ENCODE measurements at places on chromosomes 16 and 17.

GRCh38 chr16:21277927-21278706 is at the start of gene CRYM:
CRYM (minus strand) TSS chr16:21278290; CDS start chr16:21278251, 39 bp downstream.
- peak; percentile 56 for DNase-seq

DNA sequence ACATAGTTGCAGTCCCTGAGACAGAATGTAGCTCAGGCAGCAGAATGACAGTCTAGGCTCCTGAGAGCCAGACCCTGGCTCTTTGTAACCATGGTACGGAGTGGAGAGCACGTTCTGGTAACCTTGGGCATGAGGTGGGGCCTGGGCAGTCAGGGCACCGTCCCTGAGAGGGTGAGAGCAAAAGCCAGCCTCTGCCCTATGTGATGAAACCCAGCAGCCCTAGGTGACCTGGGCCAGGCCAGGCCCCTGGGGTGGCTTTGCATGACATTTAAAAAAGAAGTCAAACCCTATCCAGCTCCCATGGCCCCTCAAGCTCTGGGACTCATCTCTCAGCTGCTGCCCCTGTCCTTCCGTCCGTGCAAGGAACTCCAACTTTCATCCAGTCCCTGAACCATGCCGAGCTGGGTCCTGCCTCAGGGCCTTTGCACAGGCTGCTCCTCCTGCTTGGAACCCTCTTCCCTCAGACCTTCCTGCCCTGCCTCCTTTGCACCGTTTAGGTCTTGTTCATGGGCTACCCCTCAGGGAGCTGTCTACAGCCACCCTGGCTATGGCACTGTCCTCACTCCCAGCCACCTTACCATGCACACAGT is 188.6 kb downstream of the NTN1 start:
- no peak for DNase-seq

DNA sequence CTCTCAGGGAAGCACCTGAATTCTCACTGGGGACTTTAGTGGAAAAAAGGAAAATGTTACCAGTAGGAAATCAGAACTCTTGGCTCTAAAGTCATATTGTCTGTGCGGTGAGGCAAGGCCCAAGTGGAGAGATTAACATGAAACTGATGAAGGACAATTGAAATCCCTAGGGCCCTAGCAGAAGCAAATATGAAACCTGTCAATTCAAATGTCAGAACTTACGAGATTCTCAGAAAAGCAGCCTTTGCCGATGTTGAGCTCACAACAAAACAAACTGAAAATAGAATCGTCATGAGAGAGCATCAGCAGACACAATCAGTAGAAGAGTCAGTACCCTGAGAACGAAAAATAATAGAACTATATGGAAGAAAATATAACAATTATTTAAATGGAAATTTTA is 108.8 kb downstream of the ELAC2 start:
- DNase-seq, result no peak

- DNase-seq, result no peak
Observed at GRCh38 chr17:75751676-75752404, 13.2 kb downstream of the GALK1 start.

GRCh38 chr16:11639925-11640899 is 28.0 kb upstream of the SNN start:
- peak; percentile 8 for DNase-seq

- no peak for DNase-seq
Observed at GRCh38 chr16:79528338-79528737, 72.2 kb downstream of the MAF start.

- no peak for DNase-seq
Observed at GRCh38 chr17:81150377-81151077, 14.8 kb upstream of the PVALEF start.

DNA sequence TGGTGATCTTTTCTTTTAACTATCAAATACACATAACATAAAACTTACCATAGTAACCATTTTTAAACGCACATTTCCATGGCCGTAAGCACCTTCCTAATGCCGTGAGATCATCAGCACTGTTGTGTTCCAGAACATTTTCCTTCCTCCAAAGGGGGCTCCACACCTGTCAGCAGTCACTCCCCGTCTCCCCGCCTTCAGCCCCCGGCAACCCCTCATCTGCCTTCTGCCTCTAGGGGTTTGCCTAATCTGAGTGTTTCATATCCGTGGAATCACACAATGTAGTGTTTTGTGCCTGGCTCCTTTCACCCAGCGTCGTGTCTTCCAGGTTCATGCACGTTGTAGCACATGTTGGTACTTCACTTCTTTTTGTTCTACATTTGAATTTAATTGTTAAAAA is 350.1 kb upstream of the TNRC6C start:
- no peak for DNase-seq

GRCh38 chr16:88295671-88296436 is 86.9 kb upstream of the ZNF469 start:
- DNase-seq, result no peak

DNA sequence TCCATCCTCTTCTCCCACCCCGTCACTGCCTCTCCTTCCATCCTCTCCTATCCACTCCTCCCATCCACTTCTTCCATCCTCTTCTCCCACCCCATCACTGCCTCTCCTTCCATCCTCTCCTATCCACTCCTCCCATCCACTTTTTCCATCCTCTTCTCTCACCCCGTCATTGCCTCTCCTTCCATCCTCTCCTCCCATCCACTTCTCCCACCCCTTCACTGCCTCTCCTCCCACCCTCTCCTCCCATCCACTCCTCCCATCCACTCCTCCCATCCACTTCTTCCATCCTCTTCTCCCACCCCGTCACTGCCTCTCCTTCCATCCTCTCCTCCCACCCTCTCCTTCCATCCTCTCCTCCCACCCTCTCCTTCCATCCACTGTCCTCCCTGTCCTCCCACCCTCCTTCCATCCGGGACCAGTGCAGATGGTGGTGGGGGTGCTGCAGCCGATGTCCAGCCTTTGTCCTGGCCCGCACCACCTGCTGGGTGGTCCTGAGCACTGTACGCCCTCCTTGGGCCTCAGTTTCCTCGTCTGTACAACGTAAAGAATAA is 1.1 kb downstream of the WFIKKN1 start:
- DNase-seq, result no peak
